ENCODE measurements at places on chromosomes 5 and 9.
A peak's percentile ranks its signal among the peaks of the same experiment; 100 is the strongest.

DNA sequence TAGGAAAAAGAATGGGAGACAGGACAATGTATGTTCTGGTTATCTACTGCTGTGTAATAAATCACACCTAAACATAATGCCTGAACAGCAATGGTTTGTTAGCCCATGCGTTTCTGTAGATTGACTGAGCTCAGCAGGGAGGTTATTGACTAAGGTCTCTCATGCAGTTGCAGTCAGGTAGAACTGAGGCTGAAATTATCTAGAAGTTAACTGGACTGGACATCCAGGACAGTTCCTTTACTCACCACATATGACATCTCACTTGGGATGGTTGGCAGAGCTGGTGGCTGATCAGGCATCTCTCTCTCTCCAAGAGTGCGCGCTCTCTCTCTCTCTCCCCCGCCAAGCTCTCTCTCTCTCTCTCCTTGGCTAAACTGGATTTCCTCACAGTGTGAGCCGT, 8.9 kb upstream of the FOXB2 start:
- DNase-seq, result no peak

GRCh38 chr5:82666312-82666711, 388.2 kb upstream of the RPS23 start:
- DNase-seq, result no peak

DNA sequence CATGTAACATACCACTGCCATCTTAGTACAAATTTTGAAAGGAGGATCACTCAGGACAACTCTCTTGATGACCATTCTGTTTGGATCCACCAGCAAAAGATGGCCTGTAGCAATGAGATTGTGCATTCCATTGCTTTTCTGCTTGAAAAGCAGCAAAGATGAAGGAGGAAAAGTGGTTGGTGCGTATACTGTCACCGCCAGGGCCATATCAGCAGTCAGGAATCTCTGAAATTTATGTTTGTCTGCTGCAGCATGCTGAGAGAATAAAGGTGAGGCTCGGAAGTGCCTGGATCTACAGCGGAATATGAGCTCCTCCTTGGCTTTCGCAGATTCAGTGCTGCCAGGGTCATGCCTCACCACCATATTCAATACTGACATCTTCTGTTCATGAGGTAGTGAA, 144.4 kb downstream of the GPBP1 start:
- no peak for DNase-seq

GRCh38 chr9:124768334-124768733, 2.8 kb downstream of the NR6A1 start:
- no peak for DNase-seq

GRCh38 chr5:170150713-170151096, 45.0 kb downstream of the FOXI1 start:
- DNase-seq, result no peak

DNA sequence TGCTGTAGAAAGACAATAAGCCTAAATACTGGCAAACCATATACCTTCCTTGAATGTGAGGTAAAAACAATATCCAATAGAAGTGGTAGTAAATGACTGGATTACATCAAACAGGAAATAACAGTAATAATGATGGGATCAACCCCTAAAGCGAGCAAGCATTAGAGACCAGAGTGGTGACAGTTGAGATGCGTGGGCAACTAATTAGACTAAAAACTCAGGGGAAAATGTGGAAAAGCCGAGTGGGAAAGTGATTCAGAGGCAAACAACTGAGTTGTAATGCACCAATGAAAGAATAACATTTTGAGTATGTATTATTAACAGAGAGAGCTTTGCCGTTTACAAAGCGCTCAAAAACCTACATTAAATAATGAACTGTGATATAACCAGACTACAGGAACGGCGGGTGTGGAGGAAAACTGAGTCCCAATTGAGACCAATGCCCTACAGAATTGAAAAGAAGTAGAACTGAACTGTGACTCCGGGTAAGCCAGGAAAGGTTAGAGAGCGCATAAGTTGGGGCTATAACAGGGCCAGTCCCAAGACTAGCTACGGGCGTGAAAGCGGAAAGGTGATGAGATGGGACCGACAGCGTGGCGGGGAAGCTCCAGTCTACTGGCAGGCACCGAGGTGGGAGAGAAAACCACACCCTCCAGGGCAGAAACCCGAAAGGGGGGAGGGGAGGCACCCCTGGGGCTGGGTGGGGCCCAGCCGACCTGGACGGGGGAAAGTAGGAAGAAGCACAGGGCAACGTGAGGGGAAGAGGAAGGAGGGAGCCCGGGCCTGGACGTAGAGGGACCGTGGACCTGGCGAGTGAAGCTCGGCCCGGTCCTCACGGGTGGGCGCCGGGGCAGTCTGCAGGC, 592 bp downstream of the UBAP2 start:
- peak; percentile 11 for DNase-seq

DNA sequence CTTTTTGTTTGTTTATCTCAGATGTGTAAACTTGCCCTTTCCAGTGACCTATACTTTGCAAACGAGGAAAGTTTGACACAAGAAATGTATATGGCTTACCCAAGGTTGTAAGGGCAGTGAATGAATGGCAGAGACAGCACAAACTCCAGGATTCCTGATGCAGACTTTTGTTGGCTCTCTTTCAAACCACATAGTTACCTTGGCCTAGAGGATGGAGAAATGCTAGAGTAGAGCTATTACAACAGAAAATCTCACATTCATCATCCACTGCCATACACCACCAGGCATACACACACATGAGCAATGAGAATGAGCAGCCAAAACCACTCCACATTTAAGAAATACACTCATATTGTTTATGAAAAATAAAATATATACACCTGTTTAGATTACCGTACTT, 387.0 kb downstream of the TLR4 start:
- DNase-seq, result no peak

DNA sequence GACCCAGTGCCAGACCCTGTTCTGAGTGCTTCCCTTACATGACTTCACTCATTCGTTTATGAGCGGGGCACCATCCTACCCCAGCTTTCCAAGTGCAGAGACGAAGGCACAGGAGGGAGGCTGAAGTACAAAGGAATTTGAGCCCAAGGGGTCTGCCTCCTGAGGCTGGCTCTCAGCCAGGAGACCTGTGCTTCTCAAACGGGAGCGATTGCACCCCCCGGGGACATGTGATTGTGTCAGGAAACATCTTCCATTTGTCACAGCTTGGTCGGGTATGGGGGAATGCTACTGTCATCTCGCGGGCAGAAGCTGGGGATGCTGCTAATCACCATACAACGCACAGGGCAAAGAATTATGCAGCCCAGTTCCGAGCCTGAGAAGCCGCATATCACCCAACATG, 23.9 kb downstream of the ADCY2 start:
- no peak for DNase-seq

- no peak for DNase-seq
These were observed 519.9 kb downstream of the SEMA5A start for GRCh38 chr5:9025942-9026341.

DNA sequence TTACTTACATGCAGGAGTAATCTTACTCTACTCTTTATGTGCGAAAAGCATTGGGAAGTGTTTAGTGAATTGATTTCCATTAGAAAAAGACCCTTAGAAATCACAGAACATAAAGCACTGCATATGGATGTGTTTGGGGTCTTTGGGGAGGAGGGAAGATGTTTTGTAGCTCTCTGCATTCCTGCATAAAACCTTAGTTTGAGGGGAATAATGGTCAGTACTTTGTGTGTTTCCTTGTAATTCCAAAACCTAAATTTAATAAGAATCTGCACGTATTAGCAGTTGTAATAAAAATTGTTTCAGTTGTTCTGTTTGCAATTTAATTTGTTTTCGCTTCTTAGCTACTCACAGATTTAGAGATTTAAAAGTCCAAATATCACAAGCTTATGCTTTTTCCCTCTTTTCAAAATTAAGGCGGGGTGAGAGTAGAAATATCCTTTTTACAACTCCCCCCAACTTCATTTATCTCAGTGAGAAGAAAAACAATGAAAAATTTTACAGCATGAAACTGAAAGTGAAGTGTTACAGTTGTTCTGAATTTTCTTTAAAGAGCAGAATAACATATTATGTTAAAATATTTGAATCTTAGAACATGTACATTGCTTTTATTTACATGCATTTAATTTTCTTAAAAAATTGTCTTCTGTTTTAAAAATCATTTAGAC, 143.8 kb downstream of the SMARCA2 start:
- DNase-seq, result no peak

DNA sequence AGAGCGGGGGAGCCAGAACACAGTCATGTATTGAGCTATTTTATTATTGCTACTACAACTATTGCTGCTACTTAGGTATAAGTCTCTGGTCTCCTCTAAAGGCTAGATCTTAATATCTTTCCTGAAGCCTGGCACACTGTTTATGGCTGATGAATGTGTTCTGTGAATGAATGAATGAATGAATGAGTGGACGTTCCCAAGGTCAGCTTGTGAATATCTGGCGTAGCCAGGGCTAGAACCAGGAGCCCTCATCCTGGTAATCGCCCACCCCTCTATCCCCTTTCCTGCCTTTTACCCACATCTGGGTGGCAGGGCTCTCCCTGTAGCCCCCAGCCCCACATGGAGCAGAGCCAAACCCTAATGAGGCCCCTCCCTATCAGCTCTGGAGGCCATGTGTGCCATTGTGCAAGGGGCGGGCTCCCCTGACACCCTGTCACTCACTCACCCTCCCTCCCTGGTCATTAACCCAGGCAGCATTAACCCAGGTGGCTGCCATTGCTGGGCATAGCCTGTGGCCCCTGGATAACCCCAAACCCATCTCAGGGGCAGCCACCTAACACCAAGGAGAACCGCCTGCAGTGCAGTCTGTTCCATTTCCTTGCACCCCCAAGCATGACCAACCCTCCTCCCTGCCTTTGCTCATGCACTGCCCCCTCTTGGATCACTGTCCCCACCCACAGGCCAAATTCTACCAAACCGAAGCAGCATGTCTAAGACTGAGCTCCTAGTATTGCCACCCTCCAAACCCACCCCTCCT, 2.0 kb upstream of the AKNA start:
- DNase-seq, result no peak

- no peak for DNase-seq
These were observed 74.3 kb upstream of the TNC start for GRCh38 chr9:115192280-115192679.

GRCh38 chr5:2302169-2302568, 419.4 kb upstream of the IRX4 start:
- no peak for DNase-seq

GRCh38 chr5:9108162-9108561, 437.7 kb downstream of the SEMA5A start:
- DNase-seq, result no peak

DNA sequence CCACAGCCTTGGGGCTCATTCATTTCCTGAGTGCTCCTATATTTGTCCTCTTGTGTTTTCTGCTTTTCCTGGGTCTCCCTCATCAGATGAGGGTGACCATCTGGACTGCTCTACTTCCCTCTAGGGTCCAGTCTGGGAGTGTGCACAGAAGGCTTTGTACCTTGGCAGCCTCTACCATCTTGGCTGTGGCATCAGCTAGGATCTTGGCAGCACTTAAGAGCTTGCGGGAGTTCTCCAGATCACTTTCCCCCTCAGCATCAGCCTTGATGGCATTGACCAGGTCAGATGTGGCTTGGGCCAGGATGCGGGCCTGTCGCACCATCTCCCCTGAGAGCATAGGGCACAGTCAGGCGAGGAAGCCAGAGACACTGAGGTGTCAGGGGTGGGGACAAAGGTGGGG, 15.8 kb downstream of the TLN1 start:
- no peak for DNase-seq

- no peak for DNase-seq
These were observed 471.9 kb upstream of the RGMB start for GRCh38 chr5:98301547-98301946.

- DNase-seq, result no peak
These were observed 6.9 kb upstream of the IGFBPL1 start for GRCh38 chr9:38431116-38431515.

- DNase-seq, result no peak
These were observed 284.1 kb upstream of the PDE4D start for GRCh38 chr5:60177596-60177995.

DNA sequence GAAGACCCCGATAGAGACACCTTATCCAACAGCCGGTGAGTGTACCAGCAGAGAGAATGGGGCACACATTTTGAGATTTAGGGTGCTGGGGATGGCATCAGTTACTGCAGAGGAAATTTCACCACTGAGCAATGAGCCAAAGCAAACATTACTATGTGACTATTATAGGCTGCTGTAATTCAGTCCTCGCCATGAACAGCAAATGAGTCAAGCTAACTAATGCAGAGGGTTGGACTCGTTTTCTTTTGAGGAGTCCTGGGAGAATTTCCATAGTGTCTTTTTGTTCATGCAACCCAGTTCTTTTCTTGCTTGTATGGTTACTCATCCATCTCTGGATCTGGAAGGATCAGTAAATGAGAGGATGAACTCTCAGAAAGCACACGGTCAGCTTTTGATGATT, 323.8 kb downstream of the PSAT1 start:
- DNase-seq, result no peak

- DNase-seq, result peak; percentile 44
These were observed 98.6 kb downstream of the FBXW11 start for GRCh38 chr5:171907725-171908343.

- DNase-seq, result no peak
These were observed 20.7 kb downstream of the GSN start for GRCh38 chr9:121288673-121289025.

DNA sequence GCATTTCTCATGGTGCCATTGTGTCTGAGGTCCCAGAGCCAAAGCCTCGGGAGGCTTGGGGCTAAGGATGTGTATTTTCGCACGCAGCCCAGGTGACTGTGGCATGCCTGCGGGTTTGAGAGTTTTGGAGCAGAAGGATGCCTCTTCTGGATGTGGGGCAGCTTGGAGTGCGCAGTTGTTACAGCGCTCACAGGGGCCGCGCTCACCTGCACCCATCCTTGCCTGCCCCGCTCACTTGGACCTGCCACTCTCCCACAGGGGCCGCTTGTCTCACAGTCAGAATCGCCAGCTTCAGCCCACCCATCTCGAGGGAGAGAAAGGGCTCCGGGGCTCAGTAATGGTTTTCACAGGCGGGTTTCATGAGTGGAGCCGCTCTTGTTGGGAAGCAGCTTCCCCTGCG, 132.9 kb downstream of the MVB12B start:
- DNase-seq, result no peak

- no peak for DNase-seq
These were observed 849 bp upstream of the IFT74 start for GRCh38 chr9:26955222-26955903.

Data from memory B cell (primary cell).